ENCODE measurements at places on chromosomes 5 and 9. TPM values are rescaled to one million over a fixed set of nuclear protein-coding genes. Genes with fewer than 3 reads are reported as not detected.

The CSF1R gene
- total RNA-seq, result 0.78 TPM

The IQGAP2 gene
- 93.0 TPM for total RNA-seq

The C9orf78 gene
- total RNA-seq, result 47.0 TPM

The PRPF4 gene
- 48.7 TPM for total RNA-seq

The RNF145 gene
- total RNA-seq, result 92.6 TPM

The TBC1D13 gene
- 14.6 TPM for total RNA-seq

The LHX2 gene
- not detected for total RNA-seq

The BRINP1 gene
- total RNA-seq, result not detected

The LSM11 gene
- total RNA-seq, result 8.0 TPM

The TLE1 gene
- total RNA-seq, result 0.17 TPM

The ANKRD18B gene
- total RNA-seq, result 0.31 TPM

The GPR21 gene
- not detected for total RNA-seq

The PCDHGB2 gene
- 0.19 TPM for total RNA-seq

The CBY3 gene
- total RNA-seq, result 0.67 TPM

The OR1J4 gene
- total RNA-seq, result not detected

The ADAMTSL1 gene
- total RNA-seq, result not detected

The PCDHA7 gene
- not detected for total RNA-seq

The CCDC187 gene
- total RNA-seq, result not detected

The FLT4 gene
- total RNA-seq, result 1.4 TPM

The HBEGF gene
- 23.5 TPM for total RNA-seq

The MEIKIN gene
- 2.1 TPM for total RNA-seq

The PCDHB7 gene
- total RNA-seq, result not detected

The TNFSF8 gene
- total RNA-seq, result 37.9 TPM

The CFAP90 gene
- not detected for total RNA-seq

The ST8SIA4 gene
- 35.1 TPM for total RNA-seq

The CCDC180 gene
- 1.1 TPM for total RNA-seq

The FYB1 gene
- total RNA-seq, result 105 TPM

The TAF1L gene
- 0.05 TPM for total RNA-seq

The TMOD1 gene
- 1.7 TPM for total RNA-seq

The KIAA0825 gene
- 0.68 TPM for total RNA-seq

The PCDHGC5 gene
- not detected for total RNA-seq

The MZB1 gene
- total RNA-seq, result 24.0 TPM

The KIF24 gene
- 5.6 TPM for total RNA-seq

The TEK gene
- total RNA-seq, result not detected

The INSYN2B gene
- total RNA-seq, result not detected

The FUBP3 gene
- total RNA-seq, result 37.5 TPM

The CLIC3 gene
- 0.43 TPM for total RNA-seq

The BBLN gene
- total RNA-seq, result 90.1 TPM

The TMEM252 gene
- total RNA-seq, result not detected

The DOLK gene
- 5.7 TPM for total RNA-seq

The GNAQ gene
- total RNA-seq, result 25.9 TPM

All from activated CD4-positive, alpha-beta memory T cell treated with anti-CD3 and anti-CD28 coated beads for 36 hours (primary cell).